Calu3 (cell line): ENCODE measurements at places on chromosomes 1 and 21. TPM values are rescaled to one million over a fixed set of nuclear protein-coding genes. Genes with fewer than 3 reads are reported as not detected.

The RASAL2 gene
- total RNA-seq: 29.7 and 32.4 TPM in 2 replicates

DNA sequence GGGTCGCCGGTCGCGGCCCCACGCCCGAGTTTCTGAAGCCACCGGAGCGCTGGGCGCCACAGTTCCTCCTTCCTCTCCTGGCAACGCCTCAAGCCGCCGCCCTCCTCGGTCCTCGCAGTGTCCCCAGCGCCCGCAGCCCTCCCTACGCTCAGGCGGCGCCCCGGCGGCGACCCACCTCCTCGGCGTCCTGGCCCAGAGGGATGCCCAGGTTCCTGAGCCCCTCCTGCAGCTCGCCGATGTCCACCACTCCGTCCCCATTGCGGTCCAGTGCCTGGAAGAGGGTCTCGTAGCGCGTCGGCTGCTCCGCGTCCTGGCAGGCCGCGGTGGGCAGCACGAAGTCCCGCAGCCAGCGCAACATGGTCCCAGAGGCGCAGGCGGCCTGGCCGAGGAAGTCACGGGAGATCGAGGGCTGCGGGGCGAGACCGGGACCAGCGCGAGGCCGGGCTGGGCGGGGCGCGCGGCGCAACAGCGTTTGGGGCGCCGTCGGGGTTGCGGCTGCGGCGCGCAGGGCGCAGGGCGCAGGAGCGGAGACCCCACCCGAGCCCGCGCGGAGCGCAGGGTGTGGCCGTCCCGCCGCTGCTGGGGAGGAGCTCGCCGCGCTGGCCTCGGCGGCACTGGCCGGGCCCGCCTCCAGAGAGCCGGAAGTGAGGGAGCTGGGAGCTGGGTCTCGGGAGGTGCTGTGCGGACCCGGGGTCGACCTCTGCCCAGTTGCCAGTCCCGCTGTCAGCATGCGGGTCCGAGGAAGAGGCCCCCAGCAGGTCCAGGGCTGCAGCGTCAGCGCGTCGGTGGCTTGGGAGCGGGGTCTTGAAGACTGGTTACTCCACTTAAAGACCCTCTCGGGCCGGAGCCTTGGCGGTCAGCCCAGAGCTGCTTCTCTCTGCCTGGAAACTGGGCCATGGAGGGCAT is at the start of gene SLC25A24:
TSS of gene SLC25A24 (minus strand) at position 563 of the 906 bp plus-strand sequence. CDS start at position 358, 205 bp downstream.
- peak within 1 kb of the TSS; percentile 87 for H3K27ac ChIP-seq
- H3K36me3 ChIP-seq: peaks cover 39% of the 10 kb centered on the region
- peak within 1 kb of the TSS; percentile 89 for H3K4me3 ChIP-seq
- peaks cover 21% of the 10 kb centered on the region for H3K4me1 ChIP-seq
- H3K27me3 ChIP-seq: no peaks in the 10 kb centered on the region

GRCh38 chr1:159913451-159914192 is 11.7 kb downstream of the TAGLN2 start:
- peak overlapping the region; percentile 15 for H3K4me3 ChIP-seq
- peak; percentile 67 for DNase-seq
- peaks cover 97% of the 10 kb centered on the region for H3K4me1 ChIP-seq
- H3K27ac ChIP-seq: peak overlapping the region; percentile 61
- peaks cover 56% of the 10 kb centered on the region for H3K36me3 ChIP-seq

- no peak for DNase-seq
- no peaks in the 10 kb centered on the region for H3K36me3 ChIP-seq
- no peak overlapping the region for H3K27ac ChIP-seq
- H3K27me3 ChIP-seq: peaks cover 47% of the 10 kb centered on the region
- no peaks in the 10 kb centered on the region for H3K4me1 ChIP-seq
Measured at GRCh38 chr1:220454155-220454777, 73.7 kb upstream of the MARK1 start.

DNA sequence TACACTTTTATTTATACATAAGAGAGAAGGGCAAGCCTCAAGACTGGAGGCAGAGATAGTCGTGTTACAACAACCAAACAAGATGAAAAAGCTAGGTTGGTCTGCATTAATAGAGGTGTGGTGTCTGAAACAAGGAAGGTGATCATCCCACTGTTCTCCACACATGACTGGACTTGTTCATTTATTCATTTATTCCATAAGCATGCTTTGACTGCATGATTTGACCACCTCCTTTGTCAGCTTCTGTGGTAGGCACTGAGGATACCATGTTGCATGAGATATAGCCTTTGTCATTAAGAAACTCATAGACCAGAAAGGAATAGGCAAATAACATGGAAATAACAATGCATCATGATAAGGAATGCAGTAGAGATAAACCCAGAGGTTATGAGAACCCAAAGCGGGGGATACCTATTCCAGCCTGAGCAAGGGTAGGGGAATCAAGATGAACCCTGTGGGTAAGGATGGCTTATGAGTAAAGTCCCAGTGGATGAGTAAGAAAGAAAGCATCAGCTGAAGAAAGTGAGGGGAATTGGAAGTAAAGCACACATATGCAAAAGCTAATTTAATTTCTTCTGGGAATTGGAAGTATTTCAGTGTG is 173.7 kb upstream of the FGGY start:
- no peak overlapping the region for H3K27ac ChIP-seq
- no peaks in the 10 kb centered on the region for H3K27me3 ChIP-seq
- no peaks in the 10 kb centered on the region for H3K4me1 ChIP-seq
- DNase-seq: no peak
- H3K4me3 ChIP-seq: no peak overlapping the region

GRCh38 chr1:112356765-112357164 is 39.2 kb upstream of the CTTNBP2NL start:
- no peak overlapping the region for H3K4me3 ChIP-seq
- no peaks in the 10 kb centered on the region for H3K36me3 ChIP-seq
- no peak for DNase-seq
- H3K27me3 ChIP-seq: peaks cover 75% of the 10 kb centered on the region
- H3K4me1 ChIP-seq: peaks cover 17% of the 10 kb centered on the region

DNA sequence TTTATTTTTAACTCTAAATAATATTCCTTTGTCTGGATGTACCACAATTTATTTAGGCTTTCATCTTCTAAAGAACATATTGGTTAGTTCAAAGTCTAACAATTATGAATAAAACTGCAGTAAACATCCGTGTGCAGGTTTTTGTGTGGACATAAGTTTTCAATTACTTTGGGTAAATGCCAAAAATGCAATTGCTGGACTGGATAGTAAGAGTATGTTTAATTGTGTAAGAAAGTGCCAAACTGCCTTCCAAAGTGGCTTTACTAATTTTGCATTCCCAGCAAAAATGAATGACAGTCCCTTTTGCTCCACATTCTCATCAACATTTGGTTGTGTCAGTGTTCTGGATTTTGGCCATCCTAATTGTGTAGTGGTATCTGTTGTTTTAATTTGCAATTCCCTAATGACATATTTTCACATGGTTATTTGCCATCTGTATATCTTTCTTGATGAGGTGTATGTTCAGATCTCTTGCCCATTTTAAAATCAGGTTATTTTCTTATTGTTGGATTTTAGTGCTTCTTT is 113.8 kb downstream of the DPYD start:
- H3K4me3 ChIP-seq: no peak overlapping the region
- H3K4me1 ChIP-seq: no peaks in the 10 kb centered on the region
- no peak for DNase-seq
- no peaks in the 10 kb centered on the region for H3K36me3 ChIP-seq
- H3K27ac ChIP-seq: no peak overlapping the region

The MYOM3 gene
- total RNA-seq: 0.42 and 1.0 TPM in 2 replicates

DNA sequence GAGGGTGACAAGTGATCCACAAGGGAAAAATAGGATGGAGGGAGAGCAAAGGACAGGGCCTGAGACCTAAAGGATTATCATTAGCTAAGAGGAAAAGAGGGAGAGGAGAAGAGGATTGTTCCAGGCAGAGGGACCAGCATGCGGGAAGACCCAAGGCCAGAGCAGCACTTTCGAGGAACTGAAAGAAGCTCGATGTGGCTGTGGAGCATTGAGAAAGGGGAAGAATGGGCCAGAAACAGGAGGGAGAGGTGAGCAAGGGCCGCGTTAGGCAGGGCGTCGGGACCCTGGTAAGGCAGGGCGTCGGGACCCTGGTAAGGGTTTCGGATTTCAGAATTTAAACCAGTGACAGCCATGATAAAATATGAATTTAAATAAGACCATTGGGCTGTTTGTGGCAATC is 22.8 kb upstream of the CSF1 start:
- no peaks in the 10 kb centered on the region for H3K27me3 ChIP-seq
- H3K36me3 ChIP-seq: no peaks in the 10 kb centered on the region
- DNase-seq: no peak
- H3K4me1 ChIP-seq: peaks cover 7% of the 10 kb centered on the region

DNA sequence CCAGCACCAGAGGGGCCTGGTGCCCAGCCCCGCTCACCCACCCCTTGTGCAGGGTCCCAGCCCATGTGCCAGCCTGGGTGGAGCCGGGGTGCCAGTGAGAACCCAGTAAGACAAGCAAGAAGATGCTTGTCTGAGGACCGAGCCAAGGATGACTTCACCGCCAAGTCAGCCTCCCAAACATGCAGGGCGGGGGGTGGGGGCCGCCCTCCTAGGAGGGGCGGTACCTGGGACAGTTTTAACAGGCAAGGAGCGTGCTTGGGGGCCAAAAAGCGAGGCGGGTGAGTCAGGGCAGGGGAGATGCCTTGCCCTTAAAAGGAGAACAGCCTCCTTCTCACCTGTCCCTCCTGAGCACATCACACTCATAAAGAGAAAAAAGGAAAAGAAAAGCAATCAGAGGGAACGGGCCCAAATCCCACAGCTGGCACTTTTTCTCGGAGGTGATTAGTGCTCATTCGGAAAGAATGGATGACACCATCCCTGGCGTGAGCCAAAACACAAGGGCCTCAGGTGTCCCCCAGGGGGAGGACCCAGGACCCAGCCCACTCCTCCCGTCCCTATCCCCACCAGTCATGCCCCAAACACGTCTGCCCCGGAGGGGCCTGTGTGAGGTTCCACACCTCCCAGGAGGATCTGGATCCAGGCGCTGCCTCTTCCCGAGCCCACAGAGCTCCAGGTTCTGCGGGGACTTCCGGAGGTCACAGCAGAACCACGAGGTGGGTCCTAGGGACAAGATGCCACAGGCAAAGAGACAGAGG is 77.6 kb upstream of the IFFO2 start:
- H3K27ac ChIP-seq: no peak overlapping the region
- H3K27me3 ChIP-seq: no peaks in the 10 kb centered on the region
- no peak for DNase-seq
- peaks cover 6% of the 10 kb centered on the region for H3K36me3 ChIP-seq

DNA sequence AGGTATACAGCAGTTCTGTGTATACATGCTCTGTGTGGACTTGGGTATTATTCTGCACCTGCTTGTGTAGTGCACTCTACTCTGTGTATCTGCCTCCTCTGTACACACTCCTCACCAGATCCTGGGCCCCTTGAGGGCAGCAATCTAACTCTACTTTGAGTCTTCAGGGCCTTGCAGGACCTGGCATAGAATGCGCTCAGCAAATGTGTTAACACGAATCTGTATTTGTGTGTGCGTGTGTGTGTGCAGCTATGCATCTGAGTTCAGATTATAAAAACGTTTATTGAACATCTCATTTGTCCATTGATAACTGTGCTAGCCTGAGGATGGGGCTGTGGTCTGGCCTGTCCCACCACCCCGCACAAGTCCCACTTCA is 3.9 kb upstream of the MEF2D start:
- peaks cover 8% of the 10 kb centered on the region for H3K27me3 ChIP-seq
- DNase-seq: no peak
- peak overlapping the region; percentile 53 for H3K4me3 ChIP-seq
- peak overlapping the region; percentile 97 for H3K27ac ChIP-seq

DNA sequence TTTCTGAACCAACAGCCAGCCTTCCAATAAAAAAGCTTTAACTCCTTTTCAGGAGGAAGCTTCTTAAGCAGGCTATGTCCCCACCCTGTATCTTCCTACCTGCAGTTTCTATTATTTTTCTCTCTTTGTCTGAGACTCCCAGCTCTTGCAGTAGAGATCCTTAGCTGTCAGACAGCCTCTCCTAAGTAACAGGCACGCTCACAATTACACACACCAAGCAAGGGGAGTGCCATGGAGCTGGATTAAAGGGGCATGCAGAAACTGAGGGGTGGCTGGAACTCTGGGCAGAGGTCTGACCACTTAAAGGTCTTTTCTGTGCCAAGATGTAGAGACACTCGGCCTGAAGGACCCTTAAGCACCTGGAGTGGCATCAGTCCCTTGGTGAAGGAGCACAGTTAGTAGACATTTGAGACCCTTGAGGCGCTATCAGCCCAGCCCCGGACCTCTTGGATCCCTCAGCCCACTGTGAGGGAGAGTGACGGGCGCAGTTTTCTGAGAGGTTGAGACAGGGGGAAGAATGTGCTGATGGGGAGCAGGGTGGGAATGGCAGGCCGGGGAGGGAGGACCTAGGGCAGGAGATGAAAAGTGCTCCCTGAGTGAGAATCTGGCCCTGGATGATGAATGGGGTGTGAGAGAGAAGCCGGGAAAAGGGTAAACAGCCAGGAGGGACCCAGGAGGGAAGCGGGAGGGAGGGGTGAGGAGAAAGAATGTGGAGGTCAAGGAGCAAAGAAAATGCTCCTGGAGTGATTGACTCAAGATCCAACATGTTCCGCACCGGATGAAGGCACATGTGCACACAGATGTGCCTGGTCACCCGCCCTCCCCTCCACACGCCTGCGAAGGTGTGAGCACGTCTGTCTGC is 13.3 kb downstream of the PLXNA2 start:
- no peak overlapping the region for H3K4me3 ChIP-seq
- H3K27me3 ChIP-seq: no peaks in the 10 kb centered on the region
- peaks cover 16% of the 10 kb centered on the region for H3K4me1 ChIP-seq
- H3K36me3 ChIP-seq: no peaks in the 10 kb centered on the region
- no peak overlapping the region for H3K27ac ChIP-seq
- DNase-seq: no peak

GRCh38 chr1:12400027-12400693 is 170.3 kb downstream of the VPS13D start:
- peaks cover 8% of the 10 kb centered on the region for H3K4me1 ChIP-seq
- H3K27me3 ChIP-seq: no peaks in the 10 kb centered on the region
- H3K27ac ChIP-seq: no peak overlapping the region
- no peak for DNase-seq
- no peak overlapping the region for H3K4me3 ChIP-seq

- no peaks in the 10 kb centered on the region for H3K4me1 ChIP-seq
- H3K27ac ChIP-seq: no peak overlapping the region
- H3K27me3 ChIP-seq: peaks cover 29% of the 10 kb centered on the region
- no peak overlapping the region for H3K4me3 ChIP-seq
- no peaks in the 10 kb centered on the region for H3K36me3 ChIP-seq
Measured at GRCh38 chr1:7372477-7373120, 398.5 kb upstream of the VAMP3 start.

GRCh38 chr1:149888247-149888998 is 10.9 kb upstream of the BOLA1 start:
- no peaks in the 10 kb centered on the region for H3K4me1 ChIP-seq
- no peaks in the 10 kb centered on the region for H3K27me3 ChIP-seq
- DNase-seq: peak; percentile 86
- no peaks in the 10 kb centered on the region for H3K36me3 ChIP-seq

DNA sequence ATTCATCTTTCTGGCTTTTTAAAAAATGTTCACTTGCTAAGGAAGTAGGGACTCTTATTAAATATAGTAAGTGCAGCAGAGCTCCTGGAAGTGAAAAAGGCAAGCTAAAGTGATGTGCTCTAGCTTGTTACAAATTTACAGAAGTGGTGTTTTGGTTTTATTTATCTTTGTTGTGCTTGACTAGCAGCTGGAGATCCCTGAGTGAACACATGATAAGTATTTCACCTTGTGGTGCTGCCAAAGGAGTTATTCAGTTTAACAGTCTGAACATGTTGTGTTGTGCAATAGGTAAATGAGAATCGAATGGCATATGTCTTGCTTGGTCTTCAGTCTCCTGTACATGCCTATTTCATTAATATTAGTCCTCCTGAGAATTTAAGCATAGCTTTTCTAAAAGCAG is 315.7 kb downstream of the TPR start:
- no peak overlapping the region for H3K27ac ChIP-seq
- H3K27me3 ChIP-seq: no peaks in the 10 kb centered on the region
- no peak overlapping the region for H3K4me3 ChIP-seq
- H3K36me3 ChIP-seq: no peaks in the 10 kb centered on the region
- H3K4me1 ChIP-seq: no peaks in the 10 kb centered on the region

The FCRL1 gene
- not detected in 2 replicates for total RNA-seq
